ENCODE measurements at places on chromosomes 7 and 10.

- no peak for DNase-seq
Observed at GRCh38 chr10:20466731-20467130, 430.4 kb downstream of the NEBL start.

- DNase-seq, result no peak
Observed at GRCh38 chr10:43061760-43062159, 15.1 kb upstream of the RET start.

- DNase-seq, result no peak
Observed at GRCh38 chr7:38862666-38863065, 46.3 kb downstream of the VPS41 start.

DNA sequence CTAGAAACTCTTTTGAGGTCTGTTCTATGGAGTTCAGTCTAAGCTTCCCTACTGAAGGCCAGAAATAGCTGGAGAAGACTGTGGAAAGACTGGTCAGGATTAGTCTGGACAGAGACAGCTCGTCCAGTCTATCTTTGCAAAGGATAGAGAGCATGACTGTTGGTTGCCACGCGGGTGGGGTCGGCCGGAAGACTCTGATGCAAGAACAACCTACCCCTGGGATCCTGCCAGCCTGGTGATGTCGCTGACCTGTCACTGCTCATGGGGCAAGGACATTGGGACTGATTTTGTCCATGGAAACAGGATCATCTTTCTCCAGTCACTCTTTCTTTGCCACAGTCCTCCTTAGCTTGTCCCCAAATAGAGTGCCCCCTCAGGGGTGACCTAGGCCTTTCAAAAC, 337.6 kb upstream of the NPSR1 start:
- DNase-seq, result no peak
